Eye (tissue), 1 donor: ENCODE measurements at places on chromosomes 11 and 22.

DNA sequence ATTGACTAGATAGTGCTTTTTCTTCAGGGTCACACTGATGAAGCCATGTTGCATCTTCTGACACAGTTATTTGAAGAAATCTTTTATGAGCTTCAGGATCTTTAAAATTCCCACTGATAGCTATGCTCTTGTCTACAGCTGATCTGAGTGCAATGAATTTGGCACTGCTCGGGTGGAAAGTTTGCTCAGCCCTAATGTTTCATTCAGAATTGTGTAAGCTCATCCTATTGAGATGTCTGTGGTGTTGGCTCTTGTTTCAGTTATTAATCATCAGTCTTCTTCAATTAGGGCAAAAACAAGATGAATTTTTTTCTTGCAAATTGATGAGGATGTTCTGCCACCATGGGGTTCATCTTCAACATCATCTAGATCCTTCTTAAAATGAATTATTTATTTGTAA is 1387.0 kb upstream of the RAG2 start:
- DNase-seq: no peak

- DNase-seq: no peak
Measured at GRCh38 chr22:46338636-46339035, 3.1 kb downstream of the TRMU start.

DNA sequence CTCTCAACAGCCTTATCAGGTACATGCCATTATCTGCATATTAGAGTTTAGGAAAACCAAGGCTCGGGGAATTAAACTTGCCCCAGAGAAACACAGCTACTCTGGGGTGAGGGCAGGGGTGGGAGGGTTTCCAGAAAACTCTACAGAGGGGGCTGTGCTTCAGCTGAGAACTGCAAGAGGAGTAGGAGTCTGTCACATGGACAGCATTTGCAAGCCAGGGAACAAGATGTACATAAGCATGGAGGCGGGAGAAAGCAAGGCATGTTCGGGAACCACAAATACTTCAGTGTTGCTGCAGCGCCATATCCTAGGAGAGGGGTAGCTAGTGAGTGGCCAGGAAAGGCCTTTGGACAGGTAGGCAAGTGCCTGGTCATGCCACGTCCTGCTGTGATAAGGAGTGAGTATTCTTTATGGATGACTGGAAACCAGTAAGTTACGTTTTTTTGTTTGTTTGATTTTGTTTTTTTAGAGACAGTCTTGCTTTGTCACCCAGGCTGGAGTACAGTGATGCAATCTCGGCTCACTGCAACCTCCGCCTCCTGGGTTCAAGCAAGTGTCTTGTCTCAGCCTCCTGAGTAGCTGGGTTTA is 57.2 kb downstream of the GRAMD1B start:
- DNase-seq: no peak

GRCh38 chr11:18490736-18491485 is 35.3 kb downstream of the LDHAL6A start:
- no peak for DNase-seq
